ENCODE measurements at places on chromosomes 13 and 19. TPM values are rescaled to one million over a fixed set of nuclear protein-coding genes. Genes with fewer than 3 reads are reported as not detected.
A peak's percentile ranks its signal among the peaks of the same experiment; 100 is the strongest.

DNA sequence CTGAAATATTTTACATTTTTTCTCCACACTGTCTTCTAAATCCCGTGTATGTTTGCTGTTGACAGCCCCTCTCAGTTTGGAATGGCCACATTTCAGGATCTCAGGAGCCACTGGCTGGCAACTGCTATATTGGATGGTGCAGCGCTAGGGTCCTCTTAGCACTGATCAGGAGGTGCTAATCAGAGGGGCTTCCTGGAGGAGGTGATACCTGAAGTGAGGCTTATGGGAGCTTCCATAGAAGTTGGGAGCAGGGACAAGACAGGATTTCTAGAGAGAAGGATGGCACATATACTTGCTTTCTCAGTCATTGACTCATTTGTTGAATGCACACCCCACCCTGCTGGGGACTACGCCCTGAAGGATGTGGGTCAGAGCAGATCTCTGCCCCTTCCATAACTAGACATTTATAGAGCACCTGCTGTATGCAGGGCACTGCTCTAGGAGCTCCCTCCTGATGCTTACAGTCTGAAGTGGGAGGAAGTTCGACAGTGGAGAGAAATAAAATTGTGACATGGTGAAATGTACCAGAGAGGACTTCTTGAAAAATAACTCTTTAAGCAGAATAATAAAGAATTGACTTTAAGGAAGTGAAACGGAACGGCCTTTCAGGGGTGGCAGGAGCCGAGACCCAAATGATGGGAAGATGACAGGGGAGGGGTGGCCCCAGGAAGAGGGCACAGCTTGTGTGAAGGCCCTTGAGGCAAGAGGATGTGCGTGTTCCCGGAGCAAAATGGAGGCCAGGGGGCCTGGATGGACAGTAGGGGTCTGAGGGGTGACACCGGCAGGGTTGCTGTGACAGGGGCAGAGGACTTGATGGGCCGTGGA is 13.1 kb downstream of the AP2A1 start:
- no peak for DNase-seq

DNA sequence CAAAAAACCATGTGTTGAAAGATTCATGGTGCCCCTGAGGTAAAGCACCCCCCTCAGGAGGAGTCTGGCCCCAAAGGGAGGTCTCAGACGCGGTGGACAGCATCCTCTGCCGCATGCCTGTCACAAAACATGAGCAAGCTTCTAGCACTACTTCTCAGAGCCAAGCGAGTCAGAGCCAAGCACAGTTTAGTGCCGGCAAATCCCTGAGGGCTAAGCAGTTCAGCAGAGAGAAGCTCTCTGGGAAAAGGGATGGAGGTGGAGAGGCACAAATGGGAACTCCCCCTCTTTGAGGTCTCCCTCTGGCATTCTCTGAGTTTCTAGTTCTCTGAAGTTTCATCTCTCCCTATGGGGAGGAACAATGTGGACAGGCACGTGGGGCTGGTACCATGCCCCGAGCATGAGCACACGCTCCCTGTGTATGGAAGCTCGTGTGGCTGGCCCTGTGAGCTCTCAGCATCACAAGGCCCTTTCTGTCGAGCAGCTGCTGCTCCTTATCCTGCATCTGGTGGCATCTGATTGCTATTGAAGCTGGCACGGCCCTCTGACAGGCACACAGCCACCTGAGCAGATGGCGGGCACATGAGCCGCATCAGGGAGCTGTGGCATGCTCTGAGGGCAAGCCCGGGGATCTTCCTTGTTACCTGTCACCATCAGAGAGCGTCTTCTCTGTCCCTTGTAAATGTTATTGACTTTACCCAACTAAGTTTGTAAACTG is 325.1 kb downstream of the SLC7A1 start:
- DNase-seq: no peak

- DNase-seq: no peak
Observed at GRCh38 chr13:66896933-66897332, 333.2 kb downstream of the PCDH9 start.

DNA sequence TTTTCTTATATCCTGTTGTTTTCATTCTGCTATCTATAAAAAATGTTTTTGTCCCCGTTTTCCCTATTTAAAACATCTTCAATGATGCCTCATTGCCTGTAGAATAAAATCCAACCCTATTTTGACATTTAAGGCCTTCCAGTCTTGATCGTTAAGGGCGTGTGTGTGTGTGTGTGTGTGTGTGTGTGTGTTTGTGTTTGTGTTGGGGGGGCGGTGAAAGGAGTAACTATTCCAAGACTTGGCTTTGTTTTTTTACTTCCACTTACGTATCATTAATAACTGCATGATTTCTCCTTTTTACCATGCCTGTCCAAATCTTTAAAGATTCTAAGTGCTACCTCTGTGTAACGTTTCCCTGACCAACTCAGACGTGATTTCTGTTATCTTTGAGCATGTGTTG is 784 bp downstream of the PIBF1 start:
- DNase-seq: peak; percentile 12

DNA sequence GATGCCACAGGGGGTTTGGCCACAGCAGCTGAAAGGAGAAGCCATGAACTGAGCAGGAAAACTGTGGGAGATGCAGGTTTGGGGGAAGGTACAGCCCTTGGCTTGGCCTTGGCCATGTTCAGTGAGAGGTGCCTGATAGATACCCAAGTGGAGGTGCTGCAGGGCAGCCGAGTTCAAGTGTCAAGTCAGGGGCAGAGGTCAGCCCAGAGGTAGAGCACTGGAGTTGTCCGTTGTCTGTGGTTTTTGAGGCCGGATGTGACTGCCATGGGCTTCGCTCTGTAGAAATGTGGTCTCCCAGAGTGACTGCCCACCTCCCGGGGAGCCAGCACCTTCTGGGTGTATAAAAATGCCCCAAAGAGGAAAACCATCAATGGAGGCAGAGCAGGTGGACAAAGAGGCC is 65.3 kb downstream of the DPF1 start:
- DNase-seq: no peak

The AP1M1 gene
- total RNA-seq: 116 TPM

The IQCN gene
- 10.2 TPM for total RNA-seq

GRCh38 chr19:31337008-31337914 is 12.0 kb downstream of the TSHZ3 start:
- no peak for DNase-seq

DNA sequence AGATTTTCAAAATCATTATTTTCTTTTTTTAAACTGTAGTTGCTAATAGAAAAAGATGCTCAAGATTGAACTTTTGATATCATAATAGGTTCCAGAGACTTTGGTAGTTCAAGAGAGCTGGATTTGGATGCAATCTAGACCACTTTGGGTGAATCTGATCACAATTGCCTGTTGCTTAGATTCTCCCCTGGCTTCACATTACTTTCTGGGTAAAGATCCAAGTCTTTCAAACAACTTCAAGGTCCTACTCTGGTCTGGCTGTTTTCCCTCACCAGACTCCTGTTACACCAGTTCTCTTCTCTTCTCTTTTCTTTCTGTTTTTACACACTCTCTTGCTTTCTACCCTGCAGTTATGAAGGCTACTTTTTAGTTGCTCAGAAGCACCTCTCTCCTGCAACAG is 7.4 kb upstream of the SPRY2 start:
- DNase-seq: no peak

GRCh38 chr19:13003081-13003480 is 7.8 kb downstream of the NFIX start:
- no peak for DNase-seq

DNA sequence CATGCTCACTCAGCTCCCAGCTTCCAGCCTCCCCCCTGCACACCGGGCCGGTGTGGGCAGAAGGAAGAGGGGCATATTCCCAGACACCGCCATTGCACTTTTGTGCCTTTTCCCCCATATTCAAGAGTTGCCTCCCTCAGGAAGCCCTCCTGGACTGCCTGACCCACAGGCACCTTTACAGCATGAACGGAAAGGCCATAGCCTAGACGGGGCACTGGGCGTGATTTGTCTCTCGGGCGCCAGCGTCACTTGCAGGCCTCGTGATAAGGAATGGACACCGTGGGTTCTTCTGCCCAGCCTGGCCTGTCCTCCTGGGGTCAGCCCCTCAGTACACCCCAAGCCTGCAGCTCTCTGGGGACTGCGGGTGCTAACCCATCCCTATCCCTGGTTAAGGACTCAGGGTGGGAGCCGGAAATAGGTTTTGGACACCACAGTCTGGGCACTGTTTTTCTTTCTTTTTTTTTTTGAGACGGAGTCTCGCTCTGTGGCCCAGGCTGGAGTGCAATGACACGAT is 933 bp upstream of the UQCR11 start:
- DNase-seq: no peak

DNA sequence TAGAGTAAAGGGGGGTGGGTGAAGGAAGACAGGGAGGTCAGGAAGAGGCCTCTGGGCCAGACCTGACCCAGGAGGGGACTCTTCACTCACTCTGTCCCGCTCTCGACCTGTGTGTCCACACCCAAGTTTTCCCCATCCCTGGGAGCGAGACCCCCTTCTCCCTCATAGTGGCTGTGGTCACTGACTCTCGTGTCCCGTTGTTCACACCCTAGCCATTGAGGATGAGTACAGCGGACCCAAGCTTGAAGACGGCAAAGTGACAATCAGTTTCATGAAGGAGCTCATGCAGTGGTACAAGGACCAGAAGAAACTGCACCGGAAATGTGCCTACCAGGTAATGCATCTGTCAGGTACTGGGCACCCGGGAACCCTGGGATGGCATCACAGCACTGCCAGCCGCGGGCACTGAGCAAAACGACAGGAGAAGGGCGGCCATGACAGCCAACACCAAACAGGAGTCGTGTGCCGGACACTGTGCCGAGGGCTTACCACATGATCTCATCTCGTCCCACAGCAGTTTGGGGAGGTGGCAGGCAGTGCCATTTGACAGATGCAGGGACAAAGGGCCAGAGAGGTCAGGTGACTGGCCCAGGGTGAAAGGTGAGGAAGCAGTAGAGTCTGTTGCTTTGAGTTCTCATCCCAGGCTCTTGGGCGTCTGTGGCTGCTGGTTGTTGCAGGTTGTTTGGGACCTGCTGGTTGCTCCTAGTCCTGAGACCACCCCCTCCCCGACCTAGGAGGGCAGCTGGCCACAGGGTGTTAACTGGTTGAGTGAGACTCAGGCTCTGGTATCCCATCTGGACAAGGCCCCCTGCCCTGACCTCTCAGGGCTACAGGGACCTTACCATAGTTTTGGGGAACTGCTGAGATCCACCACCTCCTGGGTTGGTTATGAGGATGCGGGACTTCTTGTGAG is 29.6 kb downstream of the PPP5C start:
- no peak for DNase-seq

DNA sequence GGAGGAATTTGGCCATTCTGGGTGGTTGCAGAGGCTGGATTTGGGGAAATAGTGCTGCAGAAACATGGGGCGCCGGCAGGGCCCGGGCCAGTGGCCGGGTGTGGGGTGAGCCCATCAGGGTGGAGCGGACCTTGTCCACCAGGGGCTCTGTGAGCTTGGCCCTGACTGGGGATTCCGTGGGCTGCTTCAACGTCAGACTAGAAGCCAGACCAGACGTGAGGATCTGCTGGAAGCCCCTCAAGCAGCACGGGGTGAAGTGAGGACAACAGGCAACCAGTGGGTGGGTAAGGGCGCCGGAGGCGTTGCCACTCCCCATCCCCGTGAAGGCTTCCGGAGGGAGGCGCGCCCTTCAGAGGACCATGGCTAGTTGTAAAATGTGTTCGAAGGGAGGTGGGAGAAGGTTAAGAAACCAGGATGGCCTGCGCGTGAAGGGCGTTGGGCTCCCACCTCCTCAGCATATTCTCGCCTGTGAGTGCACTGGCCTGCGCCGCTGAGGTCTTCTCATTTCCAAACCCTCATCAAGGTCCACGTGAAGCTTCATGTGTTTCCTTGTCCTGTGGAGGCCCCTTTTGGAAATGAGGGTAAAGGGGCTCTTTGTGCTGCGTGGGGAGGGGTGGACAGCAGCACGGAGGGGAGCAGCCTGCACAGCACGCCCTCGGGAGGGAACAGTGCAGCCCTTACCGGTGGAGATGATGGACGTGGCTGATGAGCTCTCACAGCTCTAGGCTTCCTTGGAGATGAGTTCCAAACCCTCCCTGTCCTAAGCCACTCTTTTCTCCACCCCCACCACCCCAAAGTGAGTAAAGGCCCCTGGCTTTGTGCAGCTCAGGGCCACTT is 8.3 kb downstream of the TEX29 start:
- DNase-seq: no peak

DNA sequence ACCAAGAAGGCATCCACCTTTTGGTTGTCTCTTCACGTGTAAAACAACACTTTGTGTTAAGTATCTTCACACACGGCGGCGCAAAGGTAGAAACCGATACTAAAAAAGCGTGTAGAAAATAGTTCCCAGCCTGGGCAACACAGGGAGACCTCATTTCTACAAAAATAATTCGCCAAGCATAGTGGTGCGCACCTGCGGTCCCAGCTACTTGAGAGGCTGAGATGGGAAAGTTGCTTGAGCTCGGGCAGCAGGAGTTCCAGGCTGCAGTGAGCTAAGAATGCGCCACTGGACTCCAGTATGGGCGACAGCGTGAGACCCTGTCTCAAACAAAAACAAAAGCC is 573 bp upstream of the ERCC5 start:
- DNase-seq: no peak

DNA sequence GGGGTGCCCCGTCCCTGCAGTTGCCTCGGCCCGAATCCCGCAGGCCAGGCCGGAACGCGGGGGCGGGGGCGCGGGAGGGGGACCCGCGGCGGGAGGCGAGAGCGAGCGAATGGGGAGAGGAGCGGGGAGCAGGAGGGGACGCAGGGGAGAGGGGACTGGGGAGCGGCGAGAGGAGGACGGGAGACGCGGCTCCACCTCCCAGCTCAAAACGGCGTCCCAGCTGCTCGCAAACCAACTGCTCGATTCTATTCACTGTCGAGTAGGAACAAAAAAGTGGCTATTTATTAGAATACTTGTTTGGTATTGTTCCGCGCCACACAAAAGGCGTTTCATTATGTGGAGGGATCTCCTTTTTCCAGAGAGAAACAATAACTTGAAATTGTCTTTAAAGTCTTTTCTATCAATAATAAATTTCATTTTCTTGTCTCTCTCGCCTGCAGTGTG is 10.6 kb upstream of the SOX1 start:
- DNase-seq: peak; percentile 49

The ZNF878 gene
- total RNA-seq: 1.3 TPM

The LILRA5 gene
- not detected for total RNA-seq

GRCh38 chr13:26558074-26558805 is 757 bp downstream of the WASF3 start:
- no peak for DNase-seq

- DNase-seq: no peak
Observed at GRCh38 chr13:36369268-36370107, 23.3 kb upstream of the SPART start.

DNA sequence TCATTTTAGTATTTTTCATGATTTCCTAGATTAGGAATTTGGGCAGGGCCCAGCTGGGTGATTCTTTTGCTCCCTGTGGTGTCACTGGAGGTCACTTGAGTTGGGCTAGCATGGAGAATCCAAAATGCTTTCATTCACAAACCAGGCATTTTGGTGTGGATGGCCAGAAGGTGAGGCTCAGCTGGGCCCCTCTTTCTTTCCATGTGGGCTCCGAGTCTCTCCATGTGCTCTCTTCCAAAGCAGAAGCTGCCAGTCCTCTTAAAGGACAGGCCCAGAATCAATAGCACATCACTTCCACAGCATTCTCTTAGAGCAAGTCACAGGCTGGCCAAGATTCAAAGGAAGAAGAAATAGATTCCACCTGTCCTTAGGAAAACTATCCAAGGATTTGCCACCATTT is 21.8 kb upstream of the IGLON5 start:
- no peak for DNase-seq

The ERICH4 gene
- not detected for total RNA-seq

GRCh38 chr13:110421061-110421460 is 114.0 kb downstream of the COL4A2 start:
- DNase-seq: no peak
